ENCODE measurements at places on chromosomes 2 and 18.

DNA sequence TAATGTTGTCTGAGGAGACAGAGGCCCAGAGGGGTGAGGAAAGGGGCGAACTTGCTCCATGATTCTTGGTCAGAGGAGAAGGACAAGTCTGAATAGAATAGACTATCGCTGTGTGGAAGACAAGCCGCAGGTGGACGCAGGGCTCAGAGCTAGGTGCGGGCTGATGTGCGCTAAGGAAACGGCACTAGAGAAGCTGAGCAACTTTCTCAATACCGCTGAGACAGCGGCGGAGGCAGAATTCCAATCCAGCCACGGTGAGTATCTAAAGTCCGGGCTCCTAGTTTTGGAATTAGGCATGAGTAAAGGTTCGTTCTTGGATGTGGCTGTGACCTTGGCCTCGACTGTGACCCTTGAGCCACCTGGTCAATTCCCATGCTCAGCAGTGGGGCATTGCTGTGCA lies 47.8 kb downstream of the CAPN13 start:
- DNase-seq, result no peak

DNA sequence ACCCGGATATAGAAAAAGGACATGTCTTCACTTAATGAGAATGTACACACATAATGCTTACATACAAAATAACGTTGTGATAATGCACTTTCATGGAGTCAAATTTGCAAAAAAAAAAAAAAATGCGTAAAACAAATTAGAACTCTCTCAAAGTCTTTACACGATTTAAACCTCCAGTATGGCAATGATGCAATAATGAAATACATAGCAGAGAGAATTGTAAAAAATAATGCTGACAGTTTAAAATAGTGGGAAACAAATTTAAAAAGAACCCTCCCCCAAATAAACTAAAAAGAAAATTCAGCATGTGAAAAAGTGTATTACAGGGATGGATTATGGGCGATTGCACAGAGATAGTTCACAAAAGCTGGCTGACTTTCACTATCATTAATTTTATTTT lies 46.6 kb upstream of the FHL2 start:
- no peak for DNase-seq

DNA sequence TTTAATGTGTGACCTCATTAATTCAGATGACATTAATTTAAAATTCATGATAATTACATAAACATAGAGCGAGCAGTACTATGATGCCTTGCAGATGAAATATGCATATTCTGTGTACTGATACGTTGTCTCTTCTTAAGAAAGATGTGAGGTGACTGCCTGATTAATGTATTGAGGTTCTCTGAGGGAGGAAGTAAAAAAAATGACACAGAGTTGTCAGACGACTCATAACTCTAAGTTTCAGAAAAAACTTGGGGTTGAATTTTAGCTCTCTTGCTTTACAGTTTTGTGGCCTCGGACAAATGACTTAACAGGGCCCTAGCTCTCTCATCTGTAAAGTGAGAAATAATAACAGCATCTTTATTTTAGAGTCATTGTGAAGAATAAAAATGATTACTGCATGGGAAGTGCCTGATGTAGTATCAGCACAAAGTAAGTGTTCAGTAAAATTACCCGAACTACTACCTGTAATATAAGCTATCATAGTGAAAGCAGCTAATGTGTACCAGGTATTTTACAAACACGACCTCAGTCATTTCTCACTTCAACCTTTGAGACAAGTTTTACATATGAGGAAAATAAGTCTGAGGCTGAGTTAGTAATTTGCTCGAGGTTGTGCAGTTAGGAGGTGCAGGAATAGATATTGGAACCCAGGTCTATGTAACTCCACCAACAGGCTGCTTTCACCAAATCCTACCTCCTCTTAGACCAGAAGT lies 65.3 kb downstream of the ALK start:
- no peak for DNase-seq

DNA sequence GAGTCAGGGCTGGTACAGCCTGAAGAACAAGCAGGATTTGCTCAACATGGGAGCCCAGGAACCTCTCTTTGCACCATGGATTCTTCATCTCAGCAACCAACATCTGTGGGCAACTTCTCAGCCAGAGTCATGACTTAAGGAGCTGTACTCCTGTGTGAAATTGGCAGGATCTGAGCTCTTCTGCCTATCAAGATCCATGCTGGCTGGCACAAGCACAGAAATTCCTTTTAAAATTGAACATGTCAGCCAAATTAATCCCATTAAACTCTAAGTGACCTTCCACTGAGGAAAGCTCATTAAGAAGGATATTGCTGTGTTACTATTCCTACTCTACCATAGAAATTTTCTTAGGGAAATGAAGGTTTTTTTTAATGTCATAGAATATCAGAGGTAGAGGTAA lies 110.5 kb upstream of the SCG2 start:
- DNase-seq, result no peak

GRCh38 chr2:37656512-37657423 lies 14.7 kb downstream of the CDC42EP3 start:
- DNase-seq, result no peak

DNA sequence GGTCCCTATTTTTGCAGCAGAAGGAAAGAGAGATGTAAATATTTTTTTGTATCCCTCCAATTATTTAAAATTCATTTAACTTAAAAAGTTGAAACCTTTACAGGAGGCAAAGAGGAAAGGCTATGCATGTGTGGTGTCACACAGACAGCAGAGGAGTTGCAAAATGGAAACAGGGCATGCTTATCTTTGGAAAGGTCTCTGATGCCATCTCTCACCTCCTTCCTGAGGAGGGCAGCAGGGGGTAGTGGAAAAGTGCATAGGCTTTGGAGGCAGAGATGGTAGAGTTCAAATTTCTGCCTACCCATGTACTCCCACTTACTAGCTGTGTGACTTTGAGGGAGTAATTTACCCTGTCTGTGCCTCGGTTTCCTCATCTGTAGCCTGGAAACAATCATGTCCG lies 99.6 kb upstream of the MCFD2 start:
- DNase-seq, result no peak

DNA sequence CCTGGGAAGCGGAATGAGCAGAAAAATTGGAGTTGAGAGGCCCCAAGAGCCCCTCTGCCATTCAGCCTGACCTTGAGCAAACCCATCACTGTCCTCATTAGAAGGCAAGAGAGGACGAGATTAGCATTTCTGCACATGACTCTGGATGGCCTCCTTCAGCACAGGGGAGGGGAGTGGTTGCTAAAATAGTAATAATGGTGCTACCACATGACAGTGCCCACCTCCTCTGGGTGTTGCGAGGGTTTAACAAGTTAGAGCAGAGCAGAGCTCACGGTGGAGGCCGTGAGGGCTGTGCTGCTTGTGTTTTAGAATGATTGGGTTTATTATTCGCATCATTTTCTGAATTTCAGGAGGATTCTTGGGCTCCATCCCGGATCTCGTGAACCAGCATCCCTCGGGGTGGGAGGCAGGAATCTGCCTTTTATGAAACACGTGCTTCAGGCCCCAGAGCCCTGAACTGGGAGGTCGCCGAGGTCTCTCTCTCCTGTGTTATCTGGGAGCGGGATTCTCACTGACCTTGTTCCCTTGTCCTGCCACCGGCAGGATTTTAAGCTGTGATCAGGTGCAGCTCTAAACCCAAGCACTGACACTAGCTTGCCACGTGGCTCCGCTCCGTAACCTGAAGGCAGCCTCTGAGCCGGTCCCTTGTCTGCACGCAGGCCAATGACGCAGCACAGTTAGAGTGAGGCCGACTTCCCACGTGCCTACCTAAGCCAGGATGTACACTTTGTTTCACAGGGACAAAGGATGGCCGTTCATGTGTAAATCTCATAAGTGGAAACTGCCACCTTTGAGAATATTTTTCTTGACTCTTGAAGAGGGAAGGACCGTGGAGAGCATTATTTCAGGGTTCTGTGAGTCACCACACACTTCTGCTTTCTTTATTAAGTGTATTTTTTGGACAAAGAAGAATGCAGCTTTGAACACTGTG lies 142.3 kb downstream of the ACOXL start:
- no peak for DNase-seq

- DNase-seq, result no peak
These were observed 21.3 kb upstream of the MAPRE2 start for GRCh38 chr18:35019933-35020332.

DNA sequence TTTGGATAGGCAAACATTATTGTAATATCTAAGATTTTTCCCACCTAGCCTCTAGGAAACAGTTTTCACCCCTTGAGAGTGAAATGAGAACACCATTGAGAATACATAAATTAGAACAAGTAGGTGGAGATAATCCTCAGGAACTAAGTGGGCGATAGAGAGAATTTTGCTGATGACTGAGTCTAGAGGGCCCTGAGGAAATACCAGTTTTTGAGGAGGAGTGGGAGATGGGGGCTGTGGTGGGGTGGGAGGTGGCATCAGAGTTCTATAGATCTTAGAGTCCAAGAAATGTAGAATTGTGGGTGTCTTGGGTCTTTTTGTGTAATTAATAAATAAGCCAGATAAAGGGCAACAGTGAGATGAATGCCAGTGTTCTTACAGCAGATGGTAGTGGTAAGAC lies 11.8 kb downstream of the NCAPH start:
- no peak for DNase-seq

GRCh38 chr2:95047629-95048510 lies 22.4 kb downstream of the MAL start:
- no peak for DNase-seq

GRCh38 chr2:240326886-240327285 lies 108.6 kb upstream of the GPC1 start:
- DNase-seq, result no peak

GRCh38 chr2:21245565-21245964 lies 121.8 kb downstream of the TDRD15 start:
- no peak for DNase-seq

GRCh38 chr18:47113796-47114540 lies 36.3 kb downstream of the HDHD2 start:
- no peak for DNase-seq

DNA sequence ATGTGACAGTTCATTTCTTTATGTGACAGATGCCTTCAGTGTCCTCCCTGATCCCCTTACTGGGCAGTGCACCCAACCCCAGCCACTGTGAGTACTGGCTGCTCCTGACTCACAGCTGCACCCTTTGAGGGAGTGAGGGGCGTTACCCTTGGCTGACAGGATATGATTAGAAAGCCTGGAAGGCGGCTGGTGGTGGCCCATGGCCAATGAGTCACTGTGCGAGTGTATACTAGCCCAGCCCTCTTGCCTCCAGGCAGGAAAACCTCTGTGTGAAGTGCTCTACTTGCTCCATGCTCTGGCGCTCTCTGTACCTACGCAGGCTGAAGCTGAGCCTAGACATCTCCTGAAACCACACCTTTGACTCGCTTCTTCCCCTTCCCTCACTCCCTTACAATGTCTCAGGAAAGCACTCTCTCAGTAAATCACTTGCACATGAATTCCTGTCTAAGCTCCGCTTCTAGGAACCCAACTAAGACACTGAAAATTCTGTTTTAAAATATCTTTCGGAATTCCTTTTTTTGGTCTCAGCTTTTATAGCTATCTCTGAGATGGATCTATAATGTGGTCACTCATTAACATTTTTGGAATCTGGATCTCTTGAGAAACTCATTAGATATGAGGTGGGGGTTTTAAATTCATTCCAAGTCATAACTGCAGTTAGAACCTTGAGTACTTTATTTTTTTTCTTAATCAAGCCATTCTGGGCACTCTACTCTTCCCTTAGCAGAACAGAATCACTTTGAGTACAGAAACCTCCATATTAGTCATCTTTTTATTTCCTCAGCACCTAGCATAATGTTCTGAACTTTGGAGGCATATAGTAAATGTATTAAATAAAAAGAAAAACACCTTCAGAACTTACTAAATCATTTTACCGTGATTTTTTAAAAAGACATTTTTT lies 25.3 kb upstream of the STAM2 start:
- DNase-seq, result no peak

GRCh38 chr2:182650704-182651103 lies 65.4 kb upstream of the DNAJC10 start:
- DNase-seq, result no peak

DNA sequence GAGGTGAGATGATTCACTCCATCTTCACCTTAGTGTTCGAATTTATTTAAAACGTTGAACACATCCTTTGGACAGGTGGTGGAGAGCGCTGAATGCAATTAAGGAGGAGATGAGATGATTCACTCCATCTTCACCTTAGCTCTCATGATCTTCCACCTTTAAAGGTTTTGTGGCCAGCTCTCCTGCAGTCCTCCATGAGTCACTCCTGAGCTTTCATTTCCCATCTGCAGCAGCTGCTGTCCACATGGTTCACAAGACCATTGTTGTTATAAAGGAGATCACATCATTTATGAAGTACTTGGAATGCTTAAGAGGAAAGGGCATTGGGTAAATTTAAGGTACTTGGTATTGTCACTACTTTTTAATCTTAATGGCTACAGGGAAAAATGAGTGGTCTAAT lies 298.5 kb downstream of the PAX3 start:
- DNase-seq, result no peak

GRCh38 chr2:216341121-216341520 lies 31.2 kb downstream of the MARCHF4 start:
- DNase-seq, result no peak

GRCh38 chr2:182862091-182862490 lies 4.3 kb downstream of the FRZB start:
- DNase-seq, result no peak

DNA sequence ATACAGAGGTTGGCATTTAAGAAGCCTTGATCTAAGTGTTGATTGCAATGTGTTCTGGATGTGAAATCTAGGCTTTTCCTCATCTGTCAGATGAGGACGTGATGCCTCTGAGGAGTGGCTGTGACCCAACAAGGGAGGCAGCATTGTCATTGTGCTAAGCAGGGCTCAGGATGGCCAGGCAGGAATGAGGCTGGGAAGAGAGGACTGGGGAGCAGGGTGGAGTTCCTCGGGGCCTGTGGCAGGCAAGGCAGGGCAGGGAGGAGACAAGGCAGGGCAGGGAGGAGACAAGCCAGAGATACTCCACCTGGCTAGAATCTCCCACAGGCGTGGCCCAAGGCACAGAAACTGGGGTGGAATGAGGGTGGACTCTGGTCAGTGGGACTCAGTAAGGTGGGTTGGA lies 116.6 kb downstream of the RPIA start:
- no peak for DNase-seq

DNA sequence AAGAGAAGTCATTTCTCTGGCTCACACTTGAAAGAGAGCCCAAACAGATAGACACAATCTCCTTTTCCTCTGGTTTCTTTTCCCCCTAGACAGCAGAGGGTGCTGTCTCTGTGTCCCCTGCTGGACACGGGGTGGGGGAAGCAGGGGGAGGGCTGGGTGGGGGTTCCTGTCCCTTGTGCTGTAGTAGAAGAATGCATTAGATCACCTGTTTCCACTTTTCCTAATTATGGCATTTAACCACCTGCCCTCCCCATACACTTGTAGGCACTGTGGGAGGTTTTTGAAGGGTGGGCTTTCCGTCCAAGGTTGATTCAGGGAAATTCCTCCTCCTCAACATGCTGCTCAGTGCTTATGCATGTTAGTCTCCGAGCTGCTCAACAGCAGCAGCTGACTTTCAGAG lies 206.2 kb upstream of the EPAS1 start:
- no peak for DNase-seq
